ENCODE measurements at places on chromosomes 3 and 15.

DNA sequence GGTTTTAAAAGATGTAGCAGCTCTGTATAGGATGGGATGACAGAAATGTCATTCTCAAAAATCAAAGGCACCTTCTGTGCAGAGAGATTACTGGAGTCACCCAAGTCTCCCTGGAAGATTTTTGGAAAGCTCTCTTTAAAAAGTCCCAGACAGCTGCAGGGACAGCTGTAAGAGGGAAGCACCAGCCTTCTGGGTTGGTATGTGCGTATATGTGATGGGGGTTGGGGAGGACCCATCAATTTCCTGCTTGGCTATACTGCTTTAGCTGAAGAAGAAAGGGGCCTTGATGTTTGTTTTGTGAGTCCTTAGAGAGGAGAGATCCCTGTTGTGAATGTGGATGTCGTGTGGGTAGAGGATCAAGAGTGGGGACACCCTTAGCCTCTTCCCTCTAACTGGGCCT is 5.4 kb upstream of the SEC11A start:
- DNase-seq, result peak; percentile 57

DNA sequence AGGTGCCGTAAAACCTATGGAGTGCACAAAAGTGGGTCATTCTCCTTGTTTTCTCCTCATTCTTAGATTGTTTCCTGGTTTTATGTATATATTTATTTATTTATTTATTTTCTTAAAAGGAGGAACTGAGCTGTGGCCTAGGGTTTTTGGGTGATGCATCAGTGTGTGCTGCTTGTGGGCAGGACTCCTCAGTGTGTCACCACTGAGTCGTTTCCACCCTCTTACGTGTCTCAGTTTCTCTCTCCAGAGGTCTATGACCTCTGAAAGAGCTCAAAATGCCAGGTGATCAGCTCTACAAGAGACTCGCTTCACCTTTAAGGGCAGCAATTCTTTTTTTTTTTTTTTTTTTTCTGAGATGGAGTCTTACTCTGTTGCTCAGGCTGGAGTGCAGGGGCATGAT is 72.9 kb downstream of the CD200 start:
- DNase-seq, result no peak

- no peak for DNase-seq
These were observed 539.5 kb downstream of the NAALADL2 start for GRCh38 chr3:175398676-175399075.

- DNase-seq, result no peak
These were observed 270.5 kb downstream of the MBNL1 start for GRCh38 chr3:152539191-152539764.

DNA sequence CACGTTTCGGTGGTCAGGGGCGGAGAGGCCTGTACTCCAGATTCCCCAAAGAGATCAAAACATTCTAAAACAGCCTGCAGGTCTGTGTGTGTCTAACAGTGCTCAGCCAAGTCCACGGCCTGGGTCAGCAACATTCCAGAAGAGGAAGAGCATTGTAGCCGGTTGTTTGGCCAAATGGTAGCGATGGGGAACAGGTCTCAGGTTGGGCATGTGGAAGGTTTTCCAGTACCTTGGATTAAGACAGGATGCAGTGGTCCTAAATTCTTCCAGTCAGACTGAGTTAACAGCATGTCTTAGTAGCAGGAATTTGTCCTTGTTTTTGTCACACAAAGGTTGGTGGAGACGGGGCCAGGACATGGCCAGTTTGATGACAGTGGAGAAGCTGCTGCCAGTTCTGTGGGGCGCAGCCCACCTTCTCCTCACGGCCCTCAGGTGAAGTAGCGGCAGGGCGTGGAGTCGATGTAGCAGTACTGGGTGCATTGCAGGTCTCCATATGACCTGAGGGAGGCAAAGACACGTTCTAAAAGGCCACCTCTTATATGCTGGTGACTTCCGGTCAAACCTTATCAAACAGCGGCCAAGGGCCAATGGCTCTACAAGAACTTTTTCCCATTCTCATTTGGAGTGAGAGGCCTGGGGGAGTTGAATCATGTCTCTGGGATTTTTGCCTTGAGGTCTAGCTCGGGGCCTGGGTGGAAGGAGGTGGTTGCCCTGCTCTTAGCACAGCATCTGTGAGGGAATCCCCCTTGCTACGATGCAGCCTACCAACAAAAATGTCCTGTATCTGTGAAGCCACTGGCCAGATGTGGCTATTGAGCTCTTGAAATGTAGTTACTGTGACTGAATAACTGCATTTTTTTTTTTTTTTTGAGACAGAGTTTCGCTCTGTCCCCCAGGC is 24.1 kb downstream of the EAF1 start:
- no peak for DNase-seq

- no peak for DNase-seq
These were observed 139.3 kb downstream of the SERPINI1 start for GRCh38 chr3:167874671-167875372.

- DNase-seq, result no peak
These were observed 5.5 kb downstream of the MAP6D1 start for GRCh38 chr3:183819831-183820230.

GRCh38 chr3:171270541-171270940 is 189.7 kb downstream of the TNIK start:
- DNase-seq, result no peak

DNA sequence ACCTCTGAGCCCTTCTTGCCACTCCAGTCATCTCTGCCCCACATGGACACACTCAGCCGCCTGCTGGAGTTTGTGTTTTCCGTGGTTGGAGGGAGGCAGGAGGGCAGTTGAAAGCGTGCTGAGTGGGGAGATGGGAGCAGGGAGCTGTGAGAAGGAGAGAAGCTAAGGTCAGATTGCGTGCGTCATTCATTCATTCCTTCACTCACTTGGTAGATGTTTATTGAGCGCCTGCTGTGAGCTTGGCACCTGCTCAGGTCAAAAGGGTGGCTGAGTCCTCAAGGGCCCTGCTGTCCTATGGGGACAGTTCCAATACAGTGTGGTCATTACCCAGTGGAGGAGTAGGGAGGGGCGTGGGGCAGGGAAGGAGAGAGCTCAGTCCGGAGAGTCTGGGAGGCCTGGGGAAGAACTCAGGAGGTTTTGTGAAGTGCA is 23.5 kb downstream of the LIMD1 start:
- no peak for DNase-seq

DNA sequence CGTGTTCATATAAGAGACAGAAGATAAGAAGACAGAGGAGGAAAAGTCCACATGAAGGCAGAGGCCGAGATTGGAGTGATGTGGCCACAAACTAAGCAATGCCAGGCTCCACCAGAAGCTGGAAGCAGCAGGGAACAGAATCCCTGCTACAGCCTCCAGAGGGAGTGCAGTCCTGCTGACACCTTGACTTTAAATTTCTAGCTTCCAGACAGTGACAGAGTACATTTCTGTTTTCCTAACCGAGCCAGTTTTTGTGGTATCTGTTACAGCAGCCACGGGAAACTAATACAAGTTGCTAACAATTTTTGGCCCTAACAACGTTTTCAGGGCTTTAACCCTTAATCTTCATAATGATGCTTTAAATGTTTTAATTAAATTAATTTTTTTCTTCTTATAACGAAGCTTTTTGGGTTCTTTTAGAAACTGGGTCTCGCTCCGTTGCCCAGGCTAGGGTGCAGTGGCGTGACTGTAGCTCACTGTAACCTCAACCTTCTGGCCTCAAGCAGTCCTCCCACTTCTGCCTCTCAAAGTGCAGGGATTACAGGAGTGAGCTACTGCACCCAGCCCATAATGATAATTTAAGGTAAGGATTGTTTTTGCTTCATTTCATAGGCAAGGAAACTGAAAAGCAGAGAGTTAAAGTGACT is 202.3 kb upstream of the PROK2 start:
- DNase-seq, result no peak

- DNase-seq, result no peak
These were observed 364.8 kb upstream of the TPRG1 start for GRCh38 chr3:188807006-188807405.

DNA sequence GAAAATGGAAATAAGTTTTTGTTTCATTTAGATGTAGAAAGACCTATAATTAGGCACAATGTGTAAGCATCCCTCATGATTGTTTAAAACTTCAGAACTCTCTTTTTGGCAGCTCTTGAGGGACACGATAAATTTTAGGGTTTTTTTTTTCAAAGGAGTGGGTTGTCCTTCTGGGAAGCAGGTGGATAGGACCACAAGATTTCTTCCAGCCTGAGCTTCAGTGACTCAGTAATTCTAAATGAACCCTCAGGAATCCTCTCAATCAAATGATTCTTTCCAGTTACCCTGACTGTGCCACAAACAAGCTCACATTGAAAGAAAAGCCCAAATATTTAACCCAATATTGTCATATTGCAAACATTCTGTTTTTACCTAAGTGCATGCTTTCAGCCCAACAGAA is 45.1 kb downstream of the COL8A1 start:
- DNase-seq, result no peak

GRCh38 chr3:115930168-115930567 is 306.9 kb downstream of the GAP43 start:
- DNase-seq, result no peak

- DNase-seq, result no peak
These were observed 276.0 kb downstream of the SOX2 start for GRCh38 chr3:181987736-181988135.

GRCh38 chr15:101723171-101723873 is 951 bp downstream of the TARS3 start:
- DNase-seq, result peak; percentile 31

GRCh38 chr3:3200632-3201212 is 21.2 kb upstream of the CRBN start:
- peak; percentile 52 for DNase-seq

- DNase-seq, result no peak
These were observed 35.3 kb downstream of the KCNH8 start for GRCh38 chr3:19183584-19183983.

DNA sequence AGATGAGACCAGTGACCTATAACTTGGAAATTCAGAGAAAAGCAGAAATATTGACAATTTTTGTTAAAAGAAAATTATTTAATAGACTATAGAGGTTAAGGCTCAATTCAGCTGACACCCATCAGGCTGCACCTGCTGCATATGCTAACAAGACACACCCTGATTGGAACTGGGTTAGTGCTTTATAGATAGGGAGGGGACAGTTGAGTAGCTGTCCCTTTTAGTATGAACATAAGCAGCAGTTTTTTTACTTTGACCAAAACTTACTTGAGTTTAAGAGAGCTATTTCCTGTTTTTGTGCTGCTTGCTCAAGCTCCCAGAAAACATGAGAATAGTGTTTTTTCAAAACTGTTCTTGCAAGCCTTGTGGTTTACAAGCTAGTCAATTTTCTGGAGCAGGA is 292.6 kb downstream of the LRRC3B start:
- no peak for DNase-seq

GRCh38 chr3:130933801-130934345 is 40.0 kb downstream of the ATP2C1 start:
- no peak for DNase-seq

DNA sequence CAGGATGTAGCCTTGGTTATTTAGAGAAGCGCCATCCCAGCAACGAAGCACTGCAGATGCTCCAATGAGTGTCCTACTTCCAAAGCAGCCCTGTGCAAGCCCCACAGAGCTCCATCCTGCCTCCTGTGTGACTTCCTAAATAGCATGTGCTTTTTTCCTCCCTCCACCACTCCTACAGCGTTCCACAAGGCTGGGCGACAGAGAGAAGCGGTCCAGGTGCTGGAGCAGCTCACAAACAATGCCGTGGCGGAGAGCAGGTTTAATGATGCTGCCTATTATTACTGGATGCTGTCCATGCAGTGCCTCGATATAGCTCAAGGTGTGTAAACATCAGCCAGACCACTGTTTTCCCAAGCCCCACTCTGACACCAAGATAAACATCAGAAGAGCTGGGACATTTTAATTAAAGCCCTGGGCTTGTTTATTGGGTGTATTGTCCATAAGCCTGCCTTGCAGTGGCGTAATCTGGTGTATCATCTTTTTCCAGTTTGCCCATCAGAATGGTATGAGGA is 22.2 kb upstream of the RHO start:
- no peak for DNase-seq

DNA sequence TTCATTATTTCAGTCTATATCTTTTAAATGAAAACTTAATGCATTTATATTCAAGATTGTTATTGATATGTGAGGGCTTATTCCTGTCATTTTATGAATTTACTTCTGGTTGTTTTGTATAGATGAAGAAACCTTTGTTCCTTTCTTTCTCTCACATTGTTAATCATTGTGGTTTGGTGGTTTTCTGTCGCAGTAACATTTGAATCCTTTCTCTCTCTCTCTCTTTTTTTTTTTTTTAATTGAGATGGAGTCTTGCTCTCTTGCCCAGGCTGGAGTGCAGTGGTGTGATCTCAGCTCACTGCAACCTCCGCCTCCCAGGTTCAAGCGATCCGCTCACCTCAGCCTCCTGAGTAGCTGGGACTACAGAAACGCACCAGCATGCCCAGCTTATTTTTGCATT is 22.1 kb downstream of the AGBL1 start:
- DNase-seq, result no peak

- DNase-seq, result no peak
These were observed 64.7 kb upstream of the ACAD9 start for GRCh38 chr3:128814519-128815317.

Measured in CD4-positive, alpha-beta T cell treated with Interleukin-17A for 4 hours (primary cell).